Activated CD8-positive, alpha-beta memory T cell treated with anti-CD3 and anti-CD28 coated beads, Interleukin-2, amount 50 U/mL, for 4 hours (primary cell): ENCODE measurements at places on chromosomes 2 and 18.

- DNase-seq = no peak
Measured at GRCh38 chr18:949724-950631, 45.3 kb downstream of the ADCYAP1 start.

DNA sequence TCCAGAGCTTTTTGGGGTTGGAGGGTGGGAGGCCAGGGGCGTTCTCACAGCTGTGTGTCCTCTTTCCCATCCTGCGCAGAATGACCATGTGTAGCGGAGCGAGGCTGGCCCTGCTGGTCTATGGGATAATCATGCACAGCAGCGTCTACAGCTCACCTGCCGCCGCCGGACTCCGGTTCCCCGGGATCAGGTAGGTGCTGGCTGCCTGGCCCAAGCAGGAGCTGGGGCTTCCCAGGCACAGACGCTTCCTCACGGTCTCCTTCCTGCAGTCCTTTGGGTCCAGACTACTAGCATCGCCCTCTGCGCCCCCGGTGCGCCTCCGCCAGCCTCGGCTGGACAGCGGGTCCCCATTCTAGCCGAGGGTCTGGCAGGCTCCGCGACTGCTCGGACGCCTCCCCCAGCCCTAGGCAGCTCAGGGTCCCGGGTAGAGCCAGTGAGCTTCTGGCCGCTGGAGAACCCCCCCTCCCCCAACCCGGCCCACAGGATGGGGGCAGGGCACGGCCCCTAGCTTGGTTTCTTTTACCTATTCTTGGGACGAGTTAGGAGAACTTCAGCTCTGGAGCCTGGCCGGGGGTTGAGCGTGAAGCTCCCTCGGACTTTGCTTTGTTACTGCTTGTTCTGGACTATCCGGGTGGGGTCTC is 756 bp downstream of the ADCYAP1 start:
- no peak for DNase-seq

DNA sequence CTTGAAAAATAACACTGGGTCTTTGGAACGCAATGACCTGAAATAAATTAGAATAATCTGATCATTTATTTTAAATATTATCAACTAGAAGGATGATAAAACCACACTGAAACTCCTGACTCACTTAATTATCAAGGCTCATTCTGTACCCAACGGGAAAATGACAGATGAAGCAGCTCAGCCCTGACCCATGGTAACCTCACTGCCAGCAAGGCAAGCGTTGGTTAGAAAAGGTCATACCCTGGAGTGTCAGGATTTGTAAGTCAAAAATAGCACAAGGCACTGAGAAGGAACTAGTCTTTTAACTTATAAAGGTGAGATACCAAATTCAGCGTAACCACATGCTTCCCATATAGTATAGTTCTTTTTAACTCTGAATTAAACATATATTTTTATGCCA is 277.5 kb downstream of the ETAA1 start:
- no peak for DNase-seq

GRCh38 chr2:75289771-75290170 is 90.5 kb upstream of the TACR1 start:
- no peak for DNase-seq
